ENCODE measurements at places on chromosomes 12 and 14.
A peak's percentile ranks its signal among the peaks of the same experiment; 100 is the strongest.

GRCh38 chr12:15800278-15800677 is 11.1 kb upstream of the EPS8 start:
- DNase-seq = no peak

- DNase-seq = no peak
Observed at GRCh38 chr12:116043659-116044535, 233.6 kb downstream of the MED13L start.

GRCh38 chr14:91424813-91425530 is 7.4 kb upstream of the CCDC88C start:
- DNase-seq = no peak

- DNase-seq = no peak
Observed at GRCh38 chr12:74847169-74847568, 309.5 kb downstream of the ATXN7L3B start.

DNA sequence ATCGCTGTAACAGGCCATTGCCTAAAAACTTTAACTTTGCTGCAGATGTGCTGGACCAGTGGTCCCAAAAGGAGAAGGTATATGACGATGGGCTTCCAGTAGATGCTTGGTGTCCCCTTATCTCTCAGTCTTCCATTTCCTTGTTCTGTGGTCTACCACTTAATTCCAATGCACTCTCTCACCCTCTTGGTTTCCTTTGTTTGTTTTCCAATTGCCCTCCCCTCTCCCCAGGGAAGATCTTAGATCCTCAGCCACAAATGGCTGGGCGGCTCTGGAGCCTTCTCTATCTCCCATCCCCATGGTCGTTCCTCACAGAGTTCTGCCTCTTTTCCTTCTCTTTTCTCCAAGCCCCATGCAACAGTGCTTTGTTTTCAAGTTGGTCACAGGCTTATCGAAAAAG is 584 bp downstream of the ACSM4 start:
- no peak for DNase-seq

- DNase-seq = no peak
Observed at GRCh38 chr12:12936983-12937491, 14.9 kb downstream of the GPRC5D start.

DNA sequence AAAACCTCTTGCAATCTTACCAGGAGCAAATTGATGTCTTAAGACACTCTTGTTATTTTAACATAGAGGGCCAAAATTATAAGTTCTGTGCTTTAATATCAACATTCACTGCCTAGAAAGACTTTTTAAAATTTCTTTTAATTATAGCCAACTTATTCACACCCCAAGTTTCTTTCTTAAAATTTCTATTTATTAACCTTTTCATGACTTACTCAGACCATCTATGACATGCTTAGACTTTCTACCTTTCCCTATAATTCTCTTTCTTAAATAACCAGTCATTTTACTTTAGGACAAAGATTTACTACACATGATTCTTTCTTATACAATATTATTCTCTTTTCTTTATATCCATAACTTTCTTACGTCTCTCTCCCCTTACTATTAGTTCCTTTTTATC is 220.4 kb downstream of the NUBPL start:
- no peak for DNase-seq

DNA sequence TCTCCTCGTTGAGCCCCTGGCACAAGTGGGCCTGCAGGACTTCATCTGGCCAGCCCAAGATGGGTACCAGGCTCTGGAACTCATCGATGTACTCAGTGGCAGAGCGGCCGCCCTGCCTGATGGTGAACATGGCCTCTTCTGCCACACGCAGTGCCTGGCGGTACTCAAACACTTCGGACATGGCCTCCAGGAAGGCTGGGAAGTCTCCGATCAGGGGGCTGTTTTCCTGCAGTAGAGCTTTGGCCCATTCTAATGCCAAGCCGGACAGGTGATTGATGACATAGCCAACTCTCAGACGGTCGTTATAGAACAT is 19.8 kb downstream of the RTL1 start:
- DNase-seq = no peak

- DNase-seq = peak; percentile 85
Observed at GRCh38 chr12:9673404-9674225, 4.1 kb downstream of the CLEC2D start.

DNA sequence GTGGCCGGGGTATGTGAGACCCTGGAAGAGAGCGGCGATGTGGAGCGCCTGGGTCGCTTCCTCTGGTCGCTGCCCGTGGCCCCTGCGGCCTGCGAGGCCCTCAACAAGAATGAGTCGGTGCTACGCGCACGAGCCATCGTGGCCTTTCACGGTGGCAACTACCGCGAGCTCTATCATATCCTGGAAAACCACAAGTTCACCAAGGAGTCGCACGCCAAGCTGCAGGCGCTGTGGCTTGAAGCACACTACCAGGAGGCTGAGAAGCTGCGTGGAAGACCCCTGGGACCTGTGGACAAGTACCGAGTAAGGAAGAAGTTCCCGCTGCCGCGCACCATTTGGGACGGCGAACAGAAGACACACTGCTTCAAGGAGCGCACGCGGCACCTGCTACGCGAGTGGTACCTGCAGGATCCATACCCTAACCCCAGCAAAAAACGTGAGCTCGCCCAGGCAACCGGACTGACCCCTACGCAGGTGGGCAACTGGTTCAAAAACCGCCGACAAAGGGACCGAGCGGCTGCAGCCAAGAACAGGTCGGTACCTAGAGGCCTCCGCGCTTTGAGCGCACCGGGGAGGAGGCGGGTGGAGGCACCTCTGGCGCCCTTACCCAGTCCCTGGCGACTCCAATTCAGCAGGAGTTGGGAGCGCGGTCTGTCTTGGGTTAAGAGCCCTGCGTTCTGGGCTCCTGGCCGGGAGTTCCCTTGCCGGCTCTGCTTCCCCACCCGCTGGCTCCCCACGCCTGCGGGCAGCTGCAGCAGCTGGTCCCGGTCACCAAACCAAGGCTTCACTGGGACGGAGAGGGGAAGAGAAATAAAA is 700 bp downstream of the SIX6 start:
- no peak for DNase-seq

GRCh38 chr12:98578821-98579220 is 14.7 kb upstream of the SLC25A3 start:
- no peak for DNase-seq

GRCh38 chr12:5096241-5096924 is 52.7 kb downstream of the KCNA5 start:
- DNase-seq = no peak

DNA sequence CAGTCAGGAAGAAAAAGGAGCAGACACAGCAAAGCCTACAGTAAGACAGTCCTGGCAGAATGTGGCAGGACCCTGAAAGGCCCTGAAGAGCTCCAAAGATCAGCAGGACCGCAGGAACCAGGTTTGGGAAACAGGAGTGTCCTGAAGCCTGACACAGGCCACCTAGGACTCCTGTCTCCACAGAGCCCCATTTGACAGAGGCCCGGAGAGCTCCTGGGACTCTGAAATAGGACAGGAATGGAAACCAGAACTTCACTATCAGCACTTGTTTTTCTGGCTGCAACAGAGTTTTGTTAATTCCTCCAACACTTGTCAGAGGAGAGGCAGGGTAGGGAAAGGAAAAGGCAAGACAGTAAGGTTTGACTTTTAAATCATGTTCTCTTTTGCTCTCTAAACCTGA is 12.9 kb downstream of the STXBP6 start:
- no peak for DNase-seq

GRCh38 chr12:132774159-132774558 is 12.5 kb upstream of the ANKLE2 start:
- no peak for DNase-seq

DNA sequence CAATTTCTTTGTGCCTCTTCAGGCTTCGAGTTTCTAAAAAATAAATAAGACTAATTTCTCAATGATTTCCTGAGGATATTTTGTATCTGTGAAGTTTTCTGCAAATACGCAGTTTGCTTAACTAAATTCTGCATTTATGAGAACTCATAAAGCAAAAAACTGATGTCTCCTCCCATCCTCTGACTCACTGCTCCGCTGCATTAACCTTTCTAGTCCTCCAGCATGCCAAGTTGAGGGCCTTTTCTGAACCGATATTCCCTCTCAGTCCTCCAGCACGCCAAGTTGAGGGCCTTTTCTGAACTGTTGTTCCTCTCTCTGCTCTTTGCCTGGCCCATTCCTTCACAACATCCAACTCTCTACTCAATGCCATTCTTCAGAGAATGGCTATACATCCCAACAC is 3.2 kb downstream of the IPO8 start:
- DNase-seq = no peak

DNA sequence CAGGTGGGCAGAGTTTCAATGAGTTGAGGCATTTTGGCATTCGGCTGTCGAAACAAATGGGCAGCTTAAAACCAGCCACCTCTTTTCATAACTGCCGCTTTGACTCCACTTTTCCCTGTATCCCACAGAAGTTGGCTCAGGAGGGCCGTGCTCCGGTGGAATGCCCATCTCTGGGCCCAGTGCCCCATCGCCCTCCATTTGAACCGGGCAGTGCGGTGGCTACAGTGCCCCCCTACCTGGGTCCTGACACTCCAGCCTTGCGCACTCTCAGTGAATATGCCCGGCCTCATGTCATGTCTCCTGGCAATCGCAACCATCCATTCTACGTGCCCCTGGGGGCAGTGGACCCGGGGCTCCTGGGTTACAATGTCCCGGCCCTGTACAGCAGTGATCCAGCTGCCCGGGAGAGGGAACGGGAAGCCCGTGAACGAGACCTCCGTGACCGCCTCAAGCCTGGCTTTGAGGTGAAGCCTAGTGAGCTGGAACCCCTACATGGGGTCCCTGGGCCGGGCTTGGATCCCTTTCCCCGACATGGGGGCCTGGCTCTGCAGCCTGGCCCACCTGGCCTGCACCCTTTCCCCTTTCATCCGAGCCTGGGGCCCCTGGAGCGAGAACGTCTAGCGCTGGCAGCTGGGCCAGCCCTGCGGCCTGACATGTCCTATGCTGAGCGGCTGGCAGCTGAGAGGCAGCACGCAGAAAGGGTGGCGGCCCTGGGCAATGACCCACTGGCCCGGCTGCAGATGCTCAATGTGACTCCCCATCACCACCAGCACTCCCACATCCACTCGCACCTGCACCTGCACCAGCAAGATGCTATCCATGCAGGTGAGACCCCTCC is 5.0 kb upstream of the RNU7-1 start:
- DNase-seq = peak; percentile 8

DNA sequence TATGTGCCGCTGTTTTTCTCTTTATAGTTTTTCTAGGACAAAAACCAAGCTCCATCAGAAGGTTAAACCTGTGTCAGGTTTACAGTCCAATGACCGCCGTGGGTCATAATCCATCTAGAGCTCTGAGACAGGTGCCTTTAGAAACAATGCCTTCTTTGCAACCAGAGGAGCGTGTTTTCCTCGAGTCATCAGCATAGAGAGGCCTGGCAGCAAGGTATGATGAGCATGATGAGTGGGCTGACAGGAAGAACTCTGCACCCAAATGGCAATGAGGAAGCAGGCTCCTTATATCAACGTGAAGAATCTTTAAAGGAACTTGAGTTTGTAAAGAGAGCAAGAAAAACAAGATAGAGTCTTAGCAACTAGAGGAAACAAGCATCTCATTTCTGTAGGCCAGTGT is 60.5 kb upstream of the NUDT4 start:
- DNase-seq = no peak

DNA sequence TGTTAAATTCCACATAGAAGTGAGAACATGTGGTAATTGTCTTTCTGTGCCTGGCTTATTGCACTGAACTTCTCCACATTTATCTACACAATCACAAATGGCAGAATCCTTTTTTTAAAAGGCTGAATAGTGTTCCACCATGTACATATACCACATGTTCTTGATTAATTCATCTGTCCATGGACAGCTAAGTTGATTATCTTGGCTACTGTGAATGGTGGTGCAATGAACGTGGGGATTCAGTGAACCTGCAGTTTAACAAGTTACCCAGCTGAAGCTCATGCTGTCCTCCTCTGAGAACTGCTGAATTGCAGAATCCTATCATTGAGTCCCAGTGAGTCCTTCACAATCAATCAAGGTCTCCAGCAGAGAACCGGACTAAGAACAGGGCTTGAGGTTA is 74.9 kb downstream of the TBK1 start:
- no peak for DNase-seq

DNA sequence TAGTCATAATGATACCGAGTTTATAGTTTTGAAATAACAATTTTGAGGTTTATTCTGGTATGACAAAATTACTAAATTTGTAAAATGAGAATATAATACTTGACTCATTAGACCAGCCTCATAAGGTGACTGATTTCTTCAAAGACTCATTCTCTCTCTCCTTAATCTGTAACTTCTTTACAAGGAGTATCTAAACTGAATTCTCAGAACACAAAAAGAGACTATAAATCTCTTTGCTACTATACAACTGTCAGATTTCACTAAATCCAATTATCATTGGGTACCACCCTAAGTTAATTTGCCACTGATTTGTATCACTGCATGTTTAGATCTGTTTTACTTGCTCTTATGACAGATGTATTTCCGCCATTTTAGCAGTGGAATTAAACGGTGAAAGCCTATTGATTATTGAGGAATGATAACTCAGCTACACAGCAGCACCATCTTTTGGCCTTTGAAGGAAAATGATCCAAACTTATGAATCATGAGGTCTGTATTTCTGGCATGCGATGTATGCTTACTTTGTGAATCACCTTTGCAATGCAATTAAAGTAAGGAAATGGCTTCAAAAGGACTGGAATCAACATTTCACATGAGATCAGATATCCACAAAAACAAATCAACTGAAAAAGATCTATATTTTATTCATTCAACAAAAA is 161.2 kb downstream of the RERGL start:
- DNase-seq = no peak

GRCh38 chr14:25350021-25350420 is 300.1 kb upstream of the STXBP6 start:
- DNase-seq = no peak

DNA sequence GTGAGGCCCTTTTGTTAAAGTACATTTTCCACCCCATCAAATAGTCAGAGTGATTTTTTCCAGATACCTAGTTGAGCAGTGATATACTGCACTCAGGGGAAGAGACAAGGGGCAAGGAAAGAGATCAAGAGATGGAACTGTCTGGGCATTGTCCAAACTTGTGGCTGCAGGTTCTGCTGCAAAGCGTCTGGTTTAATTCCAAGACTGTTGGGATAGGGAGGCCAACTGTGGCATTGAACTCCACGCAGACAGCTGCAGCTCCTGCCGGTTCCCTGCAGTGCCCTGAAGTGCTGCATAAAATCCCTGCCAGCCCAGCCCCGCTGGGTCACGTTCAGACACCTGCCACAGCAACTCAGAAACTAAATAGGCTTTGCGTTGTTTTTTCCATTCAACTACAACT is 30.5 kb downstream of the RPH3A start:
- no peak for DNase-seq

- no peak for DNase-seq
Observed at GRCh38 chr12:127542391-127542790, 724.6 kb upstream of the TMEM132C start.

DNA sequence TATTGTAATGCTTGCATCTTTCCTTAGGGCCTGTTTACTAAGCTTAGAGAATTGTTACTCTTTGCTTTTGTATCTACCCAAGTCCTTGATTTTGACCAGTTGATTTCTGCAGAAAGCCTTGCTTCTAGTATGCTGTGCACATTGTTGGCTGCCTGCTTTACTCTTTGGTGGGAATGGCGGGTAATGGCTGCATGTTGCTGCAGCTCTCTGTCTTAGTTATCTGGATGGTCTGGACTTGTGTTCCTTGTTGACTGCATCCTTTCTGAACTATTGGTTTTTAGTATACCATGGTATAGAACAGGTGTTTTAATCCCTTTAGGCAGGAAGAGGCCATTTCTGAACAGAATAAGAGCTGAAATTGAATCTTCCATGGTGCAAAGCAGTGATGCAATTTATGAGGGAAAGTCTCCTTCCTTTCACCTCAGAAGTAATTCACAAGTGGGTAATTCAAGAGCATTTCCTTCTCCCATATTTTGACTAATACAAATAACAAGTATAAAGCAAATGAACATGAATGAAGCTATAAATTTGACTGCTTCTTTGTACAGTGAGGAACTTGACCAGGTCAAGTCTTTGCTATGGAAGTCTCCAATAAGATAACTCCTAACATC is 466.4 kb downstream of the NPAS3 start:
- DNase-seq = no peak
